ENCODE measurements at places on chromosomes 2 and 18. TPM values are rescaled to one million over a fixed set of nuclear protein-coding genes. Genes with fewer than 3 reads are reported as not detected.

Gene IL1RN
- not detected for total RNA-seq

Gene LONRF2
- not detected for total RNA-seq

Gene MROH2A
- not detected for total RNA-seq

Gene COLEC12
- total RNA-seq: 2.7 TPM

Gene RAD51AP2
- total RNA-seq: 0.37 TPM

DNA sequence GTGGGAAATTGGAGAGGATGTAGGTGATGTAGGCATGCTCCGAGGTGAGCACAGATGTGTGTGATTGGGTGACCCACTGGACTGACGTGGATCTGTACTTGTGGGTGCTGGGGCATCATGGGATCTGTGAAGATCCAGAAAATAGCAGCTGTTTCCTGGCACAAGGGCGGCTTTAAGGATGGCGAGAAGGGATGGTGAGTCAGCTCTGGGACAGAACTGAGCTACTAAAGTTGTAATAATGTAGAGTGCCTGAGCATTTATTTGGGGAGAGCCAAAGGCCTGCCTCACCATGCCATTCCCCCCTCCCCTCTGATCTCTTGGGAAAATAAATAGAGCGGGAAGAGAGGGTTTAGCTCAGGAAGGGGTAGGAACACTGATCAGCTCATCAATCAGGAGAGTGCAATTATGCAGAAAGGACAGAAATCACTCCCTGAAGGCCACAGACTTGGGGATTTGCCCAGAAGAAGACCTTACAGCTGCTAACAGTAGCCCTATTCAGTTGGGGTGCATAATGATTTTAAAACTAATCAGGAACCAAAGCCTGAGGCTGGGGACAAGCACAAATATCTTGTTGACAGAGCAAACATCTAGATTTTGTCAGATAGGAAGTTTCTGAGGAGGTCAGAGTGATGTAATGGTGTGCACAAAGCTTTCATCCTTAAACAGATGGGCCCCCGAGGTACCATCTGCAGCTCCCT lies 30.3 kb downstream of the TANC1 start:
- DNase-seq: peak; percentile 91

GRCh38 chr18:74389171-74389927 lies 67.8 kb downstream of the DIPK1C start:
- no peak for DNase-seq

DNA sequence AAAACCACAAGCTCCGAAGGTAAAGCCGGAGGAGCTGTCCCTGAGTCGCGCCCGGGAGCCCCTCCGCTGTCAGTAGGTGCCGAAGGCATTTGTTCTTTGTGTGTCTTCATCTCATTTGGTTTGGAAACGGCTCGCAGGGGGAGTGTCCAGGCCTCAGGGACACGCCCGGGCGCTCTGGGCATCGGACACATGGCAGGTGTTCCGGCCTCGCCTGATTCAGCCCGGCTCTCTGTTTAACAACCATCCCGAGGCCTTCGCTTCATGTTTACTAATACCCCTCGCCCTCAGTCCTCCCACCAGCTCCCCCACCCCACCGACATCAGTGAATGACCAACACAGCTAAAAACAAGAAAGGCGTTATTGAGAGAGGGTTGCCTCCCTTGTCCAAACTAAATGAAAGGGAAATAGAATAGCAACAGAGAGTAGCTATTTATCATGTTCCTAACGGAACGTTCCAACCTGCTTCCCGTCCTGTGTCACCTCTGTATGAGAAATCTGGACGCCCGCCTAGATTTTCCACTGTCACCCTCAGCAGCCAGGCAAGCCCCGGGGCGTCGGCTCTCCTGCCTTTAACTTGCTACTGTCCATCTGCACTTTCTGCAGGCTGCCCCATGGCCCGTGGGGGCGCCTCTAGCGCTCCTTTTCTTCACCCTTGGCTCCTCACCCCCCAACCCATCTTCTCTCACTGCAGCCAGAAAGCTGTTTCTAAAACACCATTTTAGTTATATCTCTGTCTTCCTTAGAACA lies 73.9 kb downstream of the MYCN start:
- DNase-seq: no peak

- no peak for DNase-seq
These were observed 210.8 kb downstream of the DYSF start for GRCh38 chr2:71664161-71664560.

GRCh38 chr2:46131-46470 lies 204 bp downstream of the FAM110C start:
- no peak for DNase-seq

DNA sequence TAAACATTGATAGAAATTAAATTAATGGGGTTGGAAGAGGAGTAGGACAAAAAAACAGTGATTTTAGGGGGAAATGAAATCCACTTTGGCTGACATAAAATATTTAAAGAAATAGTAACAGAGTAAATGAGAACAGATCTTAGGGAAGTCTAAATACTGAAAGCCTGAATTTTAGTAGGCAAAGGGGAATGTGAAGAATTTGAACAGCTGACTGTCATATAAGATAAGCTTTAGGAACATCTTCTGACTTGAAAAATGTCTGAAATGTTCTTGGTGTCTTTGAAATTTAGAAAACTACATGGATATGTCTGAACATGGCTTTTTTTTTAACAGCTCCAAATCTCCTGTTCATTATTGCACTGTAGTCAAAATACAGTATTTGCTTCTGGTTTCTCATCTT lies 150.3 kb downstream of the CALCRL start:
- DNase-seq: peak; percentile 11

GRCh38 chr18:40877096-40877495 lies 1077.9 kb upstream of the PIK3C3 start:
- no peak for DNase-seq

GRCh38 chr2:101251844-101252407 lies 760 bp upstream of the CNOT11 start:
- no peak for DNase-seq

DNA sequence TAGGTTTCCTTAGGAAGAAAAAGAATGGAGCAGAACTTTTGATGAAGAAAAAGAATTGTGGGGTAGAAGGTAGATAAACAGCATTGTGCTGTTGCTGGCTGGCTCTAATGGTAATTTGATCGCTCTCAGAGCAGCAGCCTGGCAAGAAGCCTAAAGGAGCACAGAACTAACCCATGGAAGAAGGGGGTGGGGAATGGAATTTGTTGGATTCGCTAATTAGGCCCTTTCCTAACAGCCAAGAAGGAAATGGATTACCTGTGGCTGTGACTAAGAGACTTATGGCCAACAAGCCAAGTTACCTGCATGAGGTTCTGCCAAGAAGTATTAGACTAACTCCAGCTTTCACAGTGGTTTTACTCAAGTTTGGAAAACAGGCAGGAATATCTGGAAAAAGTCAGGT lies 210.6 kb downstream of the IKZF2 start:
- DNase-seq: peak; percentile 67

- DNase-seq: no peak
These were observed 4.8 kb downstream of the CCDC195 start for GRCh38 chr2:224711381-224711780.

DNA sequence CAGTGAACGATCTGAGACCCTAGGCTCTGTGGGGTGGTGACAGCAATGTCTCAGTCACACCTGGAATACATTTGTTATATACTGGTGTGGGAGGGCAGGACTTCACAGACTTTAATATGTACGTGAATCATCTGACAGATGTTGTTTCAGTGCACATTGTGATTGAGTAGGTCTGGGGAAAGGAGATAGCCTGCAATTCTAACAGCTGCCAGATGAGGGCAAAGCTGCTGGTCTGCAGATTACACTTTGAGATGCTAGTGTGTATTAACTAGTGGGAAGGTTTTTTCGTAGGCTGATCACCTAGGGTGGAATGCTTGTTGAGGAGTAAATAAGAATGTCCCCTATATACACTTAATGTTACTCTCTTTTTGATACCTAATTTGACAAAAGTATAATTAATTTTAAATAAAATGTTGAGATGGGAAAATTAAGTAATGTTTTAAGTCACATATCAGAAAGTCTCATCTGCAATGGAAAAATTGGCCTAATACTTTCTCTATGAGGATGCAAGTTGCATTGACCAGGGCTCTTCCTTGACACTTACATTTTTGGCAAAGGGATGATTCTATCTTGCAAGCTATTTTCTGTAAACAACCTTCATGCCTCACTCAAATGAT lies 496.9 kb upstream of the HNMT start:
- DNase-seq: peak; percentile 4

DNA sequence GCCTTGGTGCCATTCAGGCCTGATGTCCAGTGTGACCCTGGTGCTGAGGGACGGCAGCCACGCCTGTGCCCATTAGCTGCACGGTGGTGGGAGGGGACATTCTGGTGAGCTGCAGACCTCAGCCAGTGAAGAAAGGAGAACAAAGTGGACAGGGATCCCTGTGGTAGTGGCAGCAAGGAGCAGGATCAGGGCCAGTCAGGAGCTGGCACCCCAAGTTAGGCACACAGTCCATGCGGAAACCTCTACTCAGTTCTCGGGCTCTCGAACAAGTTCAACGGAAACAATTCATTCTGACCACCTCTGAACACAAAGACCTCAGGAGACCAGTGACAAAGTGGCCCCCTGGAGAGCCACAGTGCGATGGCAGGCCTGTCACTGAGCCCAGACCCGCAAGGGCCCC lies 30.1 kb downstream of the COA5 start:
- no peak for DNase-seq

DNA sequence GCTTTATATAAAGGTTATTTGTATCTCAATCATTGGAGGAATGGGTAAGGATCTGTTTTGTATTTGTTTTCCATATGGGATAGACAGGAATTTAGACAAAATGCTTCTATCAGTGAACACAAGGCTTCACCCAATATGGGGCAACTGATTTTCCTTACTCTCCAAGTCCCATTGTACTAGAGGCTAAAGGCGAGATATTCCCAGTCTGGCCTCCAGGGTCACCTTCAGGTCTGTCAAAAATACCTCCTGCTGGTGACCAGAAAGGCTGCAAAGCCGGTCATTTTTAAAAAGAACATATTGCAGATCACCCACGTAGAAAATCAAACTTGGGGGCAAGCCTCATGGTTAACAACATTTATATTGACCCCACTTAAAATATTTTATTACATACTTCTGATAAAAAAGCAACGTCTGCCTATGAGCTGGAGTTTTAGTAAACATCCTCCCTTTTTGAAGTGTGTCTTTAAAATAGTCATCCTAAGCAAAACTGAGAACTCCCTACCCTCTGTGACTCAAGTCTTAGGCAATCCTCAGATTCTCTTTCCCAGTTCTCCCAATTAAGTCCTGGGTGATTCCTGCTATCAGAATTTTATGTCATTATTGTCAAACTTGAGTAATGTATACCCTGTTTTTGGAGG lies 276.6 kb downstream of the MREG start:
- no peak for DNase-seq

DNA sequence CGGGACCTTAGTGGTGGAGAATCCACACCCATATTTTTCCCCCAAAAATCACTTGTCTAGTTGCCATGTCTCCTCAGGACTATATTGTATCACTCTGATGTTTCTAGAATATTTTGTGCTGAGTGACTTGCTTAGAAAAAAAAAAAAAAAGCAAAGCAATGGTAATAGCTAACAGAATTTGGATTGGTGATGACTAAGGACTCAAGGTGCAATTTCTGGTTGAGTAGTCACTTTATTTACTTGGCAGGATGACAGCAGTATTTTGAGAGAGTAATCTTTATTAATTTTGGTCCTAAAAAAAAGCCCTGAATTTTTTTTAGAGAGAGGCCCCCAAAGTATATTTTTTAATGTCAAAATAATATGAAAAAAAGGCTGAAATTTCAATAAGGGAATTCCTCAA lies 32.8 kb upstream of the MYO3B start:
- no peak for DNase-seq

- peak; percentile 69 for DNase-seq
These were observed 132.4 kb downstream of the MGAT5 start for GRCh38 chr2:134386310-134386709.

GRCh38 chr2:193517615-193518014 lies 1322.9 kb upstream of the TMEFF2 start:
- DNase-seq: no peak

DNA sequence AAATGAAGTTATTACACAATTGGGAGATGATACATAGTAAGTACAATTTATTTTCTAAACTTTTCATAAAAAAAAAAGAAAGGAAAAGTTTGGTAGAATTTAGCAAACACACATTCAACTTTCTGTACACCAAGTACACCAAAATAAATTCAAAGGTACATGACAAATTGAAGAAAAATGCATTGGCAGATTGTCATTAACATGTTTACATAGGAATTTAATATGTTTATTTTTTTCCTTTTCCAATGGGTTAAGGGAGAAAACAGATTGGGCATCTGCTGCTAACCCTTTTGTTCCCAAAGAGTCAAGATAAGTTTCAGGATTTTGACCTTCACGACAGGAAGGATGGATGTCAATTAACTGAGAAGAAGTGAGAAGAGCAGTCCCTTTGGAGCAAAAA lies 620.4 kb downstream of the XIRP2 start:
- no peak for DNase-seq

- DNase-seq: no peak
These were observed 15.4 kb upstream of the ACYP2 start for GRCh38 chr2:54099829-54100585.

GRCh38 chr2:148813603-148814065 lies 61.4 kb upstream of the KIF5C start:
- no peak for DNase-seq

DNA sequence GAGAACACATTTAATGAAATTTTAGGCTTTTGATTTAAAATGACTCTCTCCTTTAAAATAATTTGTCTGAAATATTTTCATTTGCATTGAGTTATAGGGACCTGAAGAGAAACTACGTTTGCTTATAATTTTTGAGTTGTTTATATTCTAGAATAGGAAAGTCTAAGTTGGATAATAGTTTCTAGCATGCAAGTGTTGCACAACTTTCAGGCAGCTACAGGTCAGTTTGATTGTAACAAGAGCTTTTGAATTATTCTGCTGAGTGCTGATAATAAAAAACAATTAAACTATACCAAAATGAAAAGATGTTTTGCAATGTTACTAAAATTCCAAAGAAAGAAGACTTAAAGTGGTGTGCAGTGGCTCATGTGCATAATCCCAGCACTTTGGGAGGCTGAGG lies 71.0 kb downstream of the PDE1A start:
- no peak for DNase-seq
